ENCODE measurements at places on chromosomes 3 and 15.

DNA sequence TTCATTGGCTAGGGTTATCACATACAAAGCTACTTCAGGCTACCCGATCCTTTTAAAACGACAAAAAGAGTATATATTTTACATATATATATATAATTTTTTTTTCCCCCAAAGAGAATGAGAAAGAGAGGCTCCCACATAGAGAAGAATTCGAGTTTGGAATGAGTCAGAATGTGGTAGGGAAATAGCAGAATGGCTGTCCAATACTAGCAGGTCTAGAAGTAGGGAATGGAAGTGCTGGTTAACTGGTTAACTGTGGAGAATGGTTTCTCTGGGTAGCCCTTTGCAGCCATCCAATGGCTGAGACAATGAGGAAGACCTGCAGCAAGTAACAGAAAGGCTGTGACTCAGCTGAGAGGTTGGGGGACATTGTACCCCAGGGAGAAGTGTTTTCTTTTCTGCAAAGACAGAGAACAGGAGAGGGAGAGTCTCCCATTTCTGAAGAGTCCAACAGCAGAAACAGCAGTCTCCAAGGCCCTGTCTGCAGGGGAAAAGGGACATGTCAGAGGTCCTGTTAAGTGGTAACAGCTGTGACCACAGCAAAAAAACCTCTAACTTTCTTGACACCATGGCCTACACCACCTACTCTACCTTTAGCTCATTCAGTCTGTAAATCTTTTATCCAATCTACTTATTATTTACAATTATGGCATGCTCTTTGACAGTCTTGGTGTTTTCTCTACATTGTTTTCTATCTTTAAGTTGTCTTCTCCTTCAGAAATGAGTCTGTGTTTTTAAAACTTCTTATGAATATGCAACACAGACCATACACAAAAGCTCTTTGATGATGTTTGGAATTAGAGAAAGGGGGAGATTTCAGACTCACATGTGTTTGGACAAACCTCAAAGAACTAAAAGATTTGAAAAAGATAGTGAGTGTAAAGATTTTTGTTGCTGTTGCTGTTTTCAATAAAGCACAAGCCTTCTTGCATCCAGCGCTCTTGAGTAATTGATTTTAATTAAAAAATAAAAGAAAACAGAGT is 116.1 kb upstream of the SLC7A14 start:
- no peak for DNase-seq

DNA sequence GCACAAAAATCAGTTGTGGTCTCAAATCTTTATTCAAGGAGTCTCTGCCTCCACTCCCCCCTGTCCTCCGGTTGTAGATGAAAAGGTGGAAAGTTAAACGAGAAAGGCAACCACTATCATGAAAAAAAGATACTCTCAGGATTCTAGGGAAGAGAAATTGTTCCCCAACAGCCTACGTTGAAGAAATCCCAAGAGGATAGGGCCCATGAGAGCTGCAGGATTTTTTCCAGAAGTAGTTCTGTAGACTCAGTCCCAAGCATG is 14.3 kb downstream of the ZIC1 start:
- DNase-seq: no peak

DNA sequence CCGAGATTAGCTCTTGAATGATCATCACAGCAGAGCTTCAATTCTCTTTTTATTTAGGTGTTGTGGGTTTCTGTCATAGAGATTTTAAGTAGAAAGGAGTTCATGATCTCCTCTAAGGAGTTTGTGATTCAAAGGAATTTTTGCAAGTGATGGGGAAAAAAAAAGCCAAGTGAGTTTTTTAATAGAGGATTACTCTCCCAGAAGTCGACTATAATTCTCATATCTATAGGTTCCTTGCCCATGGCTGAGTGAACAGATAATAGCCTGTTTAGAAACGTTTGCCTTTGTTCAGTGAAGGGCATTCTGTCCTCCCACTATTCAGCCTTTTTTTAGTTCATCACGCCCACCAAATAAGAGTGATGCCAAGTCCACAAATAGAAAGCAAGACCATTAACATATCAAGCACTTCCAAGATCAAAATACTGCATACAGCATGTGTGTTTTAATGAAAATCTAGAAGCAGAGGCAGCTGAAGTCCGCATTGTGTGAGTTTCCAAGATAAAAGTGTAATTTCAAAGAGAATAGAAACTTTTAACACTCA is 398.4 kb upstream of the CNTN3 start:
- DNase-seq: no peak

DNA sequence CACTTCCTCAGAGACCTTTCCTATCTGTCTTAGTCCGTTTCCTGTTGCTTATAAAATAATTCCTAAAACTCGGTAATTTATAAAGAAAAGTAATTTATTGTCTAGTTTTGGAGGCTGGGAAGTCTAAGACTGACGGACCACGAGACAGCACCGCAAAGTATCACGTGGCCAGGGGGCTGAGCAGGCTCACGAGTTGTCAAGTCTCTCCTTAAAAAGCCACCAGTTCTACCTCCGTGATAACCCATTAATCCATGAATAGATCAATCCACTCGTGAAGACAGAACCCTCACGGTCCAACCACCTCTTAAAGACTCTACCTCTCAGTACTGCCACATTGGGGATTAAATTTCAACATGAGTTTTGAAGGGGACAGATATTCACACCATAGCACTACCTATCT is 821 bp downstream of the LINS1 start:
- peak; percentile 35 for DNase-seq

GRCh38 chr15:63357061-63357460 is 24.6 kb downstream of the CA12 start:
- no peak for DNase-seq

DNA sequence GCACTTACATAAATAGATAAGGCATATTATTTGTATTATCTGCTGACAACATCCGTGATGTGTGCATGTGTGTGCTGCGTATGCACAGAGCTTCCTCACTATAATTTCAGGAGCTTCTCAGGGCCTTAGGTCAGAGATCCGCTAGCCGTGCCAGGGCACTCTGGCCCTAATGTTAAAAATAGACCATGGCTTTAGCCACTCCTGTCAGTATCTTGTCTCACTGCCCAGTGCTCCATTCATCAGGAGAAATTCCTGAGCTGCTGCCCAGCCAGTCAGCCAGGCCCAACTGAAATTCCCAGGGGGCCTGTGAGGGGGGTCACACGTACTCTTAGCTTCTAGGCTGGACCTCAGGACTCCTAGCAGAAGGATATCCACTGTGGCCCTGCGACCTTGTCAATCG is 70.0 kb upstream of the ABHD2 start:
- no peak for DNase-seq

DNA sequence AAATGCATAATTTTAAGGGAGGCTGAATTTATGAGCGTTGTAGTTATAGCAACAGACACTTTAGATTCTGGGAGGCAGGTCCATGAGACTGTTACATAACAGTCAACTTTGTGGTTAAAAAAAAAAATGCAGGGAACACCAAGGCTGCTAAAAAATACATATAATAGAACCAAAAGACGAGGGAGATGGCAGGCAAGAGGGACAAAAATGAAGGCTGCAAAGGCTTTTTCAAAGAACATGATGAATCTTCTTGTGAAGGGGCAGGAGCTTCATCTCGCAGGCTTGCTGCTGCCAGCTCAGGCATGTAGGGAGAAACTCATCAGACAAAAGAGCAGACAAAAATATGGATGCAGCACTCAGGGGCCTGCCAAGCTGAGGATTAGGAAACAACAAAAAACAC is 243.9 kb downstream of the SHQ1 start:
- no peak for DNase-seq

DNA sequence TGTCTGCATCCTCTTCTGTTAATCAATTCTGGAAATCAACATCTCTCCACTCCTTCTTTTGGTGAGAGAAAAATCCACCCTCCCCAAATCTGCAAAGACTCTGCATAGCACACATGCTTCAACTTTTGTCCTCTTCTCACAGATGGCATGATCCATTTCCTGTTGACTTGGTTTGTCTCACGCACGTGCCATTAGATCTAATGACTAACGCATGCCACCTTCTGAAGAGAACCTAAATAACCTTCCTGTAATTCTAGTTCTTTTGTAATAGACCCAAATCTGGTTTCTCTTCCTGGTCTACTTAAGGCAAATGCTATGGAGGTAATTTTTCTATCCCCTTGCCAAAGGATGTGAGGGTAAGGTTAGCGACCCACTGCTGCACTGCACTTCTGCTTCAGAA is 51.0 kb upstream of the ATOSA start:
- DNase-seq: no peak

GRCh38 chr3:16523778-16524177 is 10.3 kb upstream of the RFTN1 start:
- DNase-seq: no peak

DNA sequence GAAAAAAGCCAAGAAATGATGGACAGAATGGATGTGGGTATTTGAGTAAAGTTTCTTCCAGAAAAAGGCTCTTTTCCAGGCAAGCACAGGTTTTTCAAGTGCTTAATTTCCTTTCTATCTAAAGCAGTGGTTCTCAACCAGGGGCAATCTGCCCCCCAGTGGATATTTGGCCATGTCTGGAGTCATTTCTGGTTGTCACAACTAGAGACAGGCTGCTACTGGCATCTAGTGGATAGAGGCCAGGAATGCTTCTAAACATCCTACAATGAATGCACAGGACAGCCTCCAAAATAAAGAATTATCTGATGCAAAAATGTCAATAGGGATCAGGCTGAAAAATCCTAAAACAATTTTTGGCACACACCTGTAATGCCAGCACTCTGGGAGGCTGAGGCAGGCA is 23.9 kb downstream of the SEC22C start:
- DNase-seq: no peak

- no peak for DNase-seq
Measured at GRCh38 chr3:148880681-148881080, 15.6 kb downstream of the CPA3 start.

DNA sequence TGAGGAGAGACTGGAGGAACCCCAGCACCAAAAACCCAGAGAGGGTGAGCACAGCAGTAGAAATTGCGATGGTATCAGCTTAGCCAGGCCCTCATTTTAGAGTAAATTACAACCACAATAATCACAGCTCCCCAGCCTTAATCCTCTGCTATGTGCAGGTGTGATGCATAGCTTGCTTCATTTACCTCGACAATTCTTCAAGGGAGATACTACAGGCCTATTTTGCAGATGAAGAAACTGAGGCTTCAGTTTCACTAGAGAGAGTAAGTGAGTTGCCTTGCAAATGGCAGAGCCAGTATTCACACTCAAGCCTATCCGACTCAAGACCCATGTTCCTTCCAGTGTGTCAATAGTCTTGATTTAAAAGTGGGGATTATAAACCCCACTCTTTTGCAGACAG is 33.4 kb downstream of the LSM3 start:
- no peak for DNase-seq

GRCh38 chr3:101050046-101050445 is 56.8 kb upstream of the ABI3BP start:
- DNase-seq: no peak

GRCh38 chr3:6965881-6966280 is 105.0 kb downstream of the GRM7 start:
- no peak for DNase-seq

DNA sequence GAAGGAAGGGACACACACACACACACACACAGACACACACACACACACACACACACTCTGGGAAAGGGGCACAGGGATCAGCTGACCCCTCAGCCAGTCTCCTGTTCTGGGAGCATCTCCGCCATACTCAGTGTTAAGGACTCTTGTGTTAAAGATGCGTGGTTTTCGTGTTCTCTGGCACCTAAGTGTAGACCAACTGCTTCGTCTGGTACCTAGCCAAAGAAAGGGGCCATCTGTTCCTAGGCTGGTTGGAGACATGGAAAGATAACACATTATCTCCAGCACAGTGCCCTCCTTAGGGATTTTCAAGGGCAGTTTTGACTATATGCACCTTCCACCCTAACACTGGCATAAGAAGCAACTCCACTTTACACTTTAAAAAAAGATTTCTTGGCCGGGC is 65.1 kb downstream of the EPHB1 start:
- DNase-seq: no peak

DNA sequence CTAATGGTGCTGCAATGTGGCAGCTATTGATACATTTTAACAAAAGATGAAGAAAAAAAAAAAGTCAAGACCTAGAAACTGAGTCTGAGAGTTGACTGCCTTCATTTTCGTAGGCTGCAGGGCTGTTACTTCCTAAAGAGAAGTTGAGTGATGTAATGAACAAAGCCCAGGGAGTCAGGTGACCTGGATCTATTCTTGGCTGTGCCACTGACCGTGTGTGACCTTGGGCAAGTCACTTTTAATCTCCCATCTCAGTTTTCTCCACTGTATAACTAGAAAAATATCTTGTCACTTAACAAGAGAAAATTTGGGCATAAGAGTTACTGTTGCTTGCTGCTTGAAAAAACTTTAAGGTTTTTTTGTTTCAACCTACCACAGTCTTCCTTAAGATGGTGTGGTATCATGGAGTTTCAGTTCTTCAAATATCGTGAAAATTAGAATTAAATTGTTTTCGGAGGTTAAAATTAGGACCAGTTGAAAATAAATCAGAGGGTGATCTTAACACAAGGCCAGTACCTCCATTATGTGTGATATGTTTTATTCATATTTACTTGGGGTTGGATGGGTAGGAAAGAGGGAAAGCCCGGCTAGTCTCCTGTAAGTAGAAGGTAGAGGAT is 5.8 kb downstream of the FMN1 start:
- DNase-seq: no peak

DNA sequence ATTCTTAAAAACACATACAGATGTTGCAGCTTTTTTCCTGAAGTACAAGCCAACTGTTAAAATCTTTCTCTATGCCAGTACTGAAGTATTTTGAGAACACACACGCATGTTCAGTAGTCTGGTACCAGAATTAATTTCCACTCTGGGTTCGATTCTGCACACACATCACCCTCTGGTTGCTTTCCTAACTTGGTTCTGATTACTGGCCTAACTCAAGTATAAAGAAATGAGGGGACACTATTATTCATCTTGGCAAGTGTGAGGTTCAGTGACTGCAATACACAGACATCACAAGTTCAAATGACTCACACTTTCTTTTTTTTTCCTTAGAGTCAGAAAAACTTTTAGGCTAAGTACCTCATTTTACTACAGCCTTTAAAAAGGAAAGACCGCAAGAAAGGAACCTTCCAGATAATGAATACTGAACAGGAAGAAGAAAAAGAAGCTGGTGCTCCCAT is 37.4 kb upstream of the LDHAL6B start:
- DNase-seq: no peak

GRCh38 chr3:4529876-4530588 is 36.9 kb downstream of the ITPR1 start:
- no peak for DNase-seq

DNA sequence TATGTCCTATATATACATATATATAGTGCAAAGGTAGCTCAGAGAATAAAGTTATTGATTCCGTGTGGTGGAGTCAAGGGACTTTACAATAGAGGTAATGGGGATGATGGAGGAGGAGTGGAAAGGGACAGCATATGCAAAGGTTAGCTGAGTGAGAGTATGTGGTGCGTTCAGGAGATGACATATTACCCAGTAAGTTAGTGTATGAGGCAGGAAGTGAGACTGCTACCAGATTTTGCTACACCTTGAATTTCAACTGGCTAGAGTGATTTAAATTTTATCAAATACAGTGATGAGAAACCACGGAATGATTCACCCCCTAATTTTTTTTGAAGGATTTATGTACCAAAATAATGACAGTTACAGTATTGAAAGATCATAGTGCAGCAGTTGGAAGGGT is 2.8 kb downstream of the ACTL6A start:
- DNase-seq: no peak

- DNase-seq: no peak
Measured at GRCh38 chr15:78763796-78764241, 47.4 kb downstream of the ADAMTS7 start.

Data from activated T-cell treated with anti-CD3 and anti-CD28 coated beads, Interleukin-2, amount 50 U/mL, for 4 hours (primary cell).